ENCODE measurements at places on chromosomes 13 and 19.
A peak's percentile ranks its signal among the peaks of the same experiment; 100 is the strongest.

DNA sequence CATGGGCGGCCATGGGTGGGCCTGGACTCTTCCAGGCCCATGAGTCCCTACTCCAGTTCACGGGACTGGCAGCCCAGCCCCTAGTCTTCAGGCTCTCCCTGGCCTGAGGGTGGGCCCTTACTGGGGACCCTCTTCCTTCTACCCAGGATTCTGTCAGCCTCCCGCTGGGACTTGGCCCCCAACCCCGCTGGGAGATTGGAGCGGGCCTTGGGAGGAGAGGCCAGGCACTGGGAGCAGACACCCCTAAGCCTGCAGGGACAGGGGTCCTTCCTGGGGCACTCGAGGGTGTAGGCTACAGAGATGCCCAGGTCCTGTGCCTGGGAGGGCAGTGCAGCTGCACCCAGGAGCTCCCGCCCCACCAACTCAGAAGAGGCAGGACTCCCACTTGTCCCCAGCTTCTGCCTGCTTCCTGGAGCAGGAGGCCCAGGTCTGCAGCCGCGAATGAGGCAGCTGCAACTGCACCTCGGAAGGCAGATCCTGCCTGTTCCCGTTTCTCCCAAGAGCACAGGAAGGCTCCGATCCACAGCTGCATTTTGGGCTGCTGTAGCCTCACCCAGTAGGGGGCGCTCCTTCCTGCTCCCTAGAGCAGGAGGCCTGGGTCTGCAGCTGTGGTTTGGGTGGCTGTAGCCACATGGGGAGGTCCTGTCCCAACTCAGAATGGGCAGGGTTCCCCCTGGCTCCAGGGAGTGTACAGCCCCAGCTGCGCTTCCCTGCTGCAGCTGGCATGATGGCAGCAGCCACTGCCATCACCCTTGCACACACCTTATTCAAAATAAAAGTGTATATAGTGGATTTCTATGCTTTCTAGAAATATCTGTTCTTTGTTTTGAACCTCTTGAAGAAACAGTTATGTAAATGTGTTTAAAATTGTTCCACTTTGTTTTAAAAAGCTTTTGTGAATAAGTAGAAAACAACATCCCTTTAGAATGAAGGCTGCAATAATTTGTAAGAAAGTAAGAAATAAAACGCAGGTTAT lies 46.8 kb downstream of the TEX26 start:
- no peak for DNase-seq

GRCh38 chr19:43416951-43417623 lies 2.4 kb downstream of the TEX101 start:
- DNase-seq: no peak

- no peak for DNase-seq
Measured at GRCh38 chr13:59659981-59660380, 503.7 kb downstream of the DIAPH3 start.

DNA sequence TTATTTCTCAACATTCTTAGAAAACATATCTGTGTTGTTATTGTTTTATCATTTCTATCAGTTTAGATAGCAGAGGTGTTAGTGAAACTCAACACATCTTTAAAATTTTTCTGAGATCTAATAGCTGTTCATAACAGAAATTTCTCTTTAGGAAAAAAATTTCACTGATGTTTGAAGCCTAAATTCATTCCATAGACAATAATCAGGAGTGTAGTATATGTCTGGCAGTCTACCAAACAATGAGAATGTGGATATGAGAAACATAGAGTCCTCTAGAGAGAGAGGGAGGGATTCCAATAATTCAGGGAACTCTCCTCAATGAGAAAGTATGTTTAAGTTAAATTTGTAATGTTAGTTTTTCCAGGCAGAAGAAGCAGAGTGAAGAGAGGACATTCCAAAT lies 118.2 kb upstream of the EDNRB start:
- no peak for DNase-seq

DNA sequence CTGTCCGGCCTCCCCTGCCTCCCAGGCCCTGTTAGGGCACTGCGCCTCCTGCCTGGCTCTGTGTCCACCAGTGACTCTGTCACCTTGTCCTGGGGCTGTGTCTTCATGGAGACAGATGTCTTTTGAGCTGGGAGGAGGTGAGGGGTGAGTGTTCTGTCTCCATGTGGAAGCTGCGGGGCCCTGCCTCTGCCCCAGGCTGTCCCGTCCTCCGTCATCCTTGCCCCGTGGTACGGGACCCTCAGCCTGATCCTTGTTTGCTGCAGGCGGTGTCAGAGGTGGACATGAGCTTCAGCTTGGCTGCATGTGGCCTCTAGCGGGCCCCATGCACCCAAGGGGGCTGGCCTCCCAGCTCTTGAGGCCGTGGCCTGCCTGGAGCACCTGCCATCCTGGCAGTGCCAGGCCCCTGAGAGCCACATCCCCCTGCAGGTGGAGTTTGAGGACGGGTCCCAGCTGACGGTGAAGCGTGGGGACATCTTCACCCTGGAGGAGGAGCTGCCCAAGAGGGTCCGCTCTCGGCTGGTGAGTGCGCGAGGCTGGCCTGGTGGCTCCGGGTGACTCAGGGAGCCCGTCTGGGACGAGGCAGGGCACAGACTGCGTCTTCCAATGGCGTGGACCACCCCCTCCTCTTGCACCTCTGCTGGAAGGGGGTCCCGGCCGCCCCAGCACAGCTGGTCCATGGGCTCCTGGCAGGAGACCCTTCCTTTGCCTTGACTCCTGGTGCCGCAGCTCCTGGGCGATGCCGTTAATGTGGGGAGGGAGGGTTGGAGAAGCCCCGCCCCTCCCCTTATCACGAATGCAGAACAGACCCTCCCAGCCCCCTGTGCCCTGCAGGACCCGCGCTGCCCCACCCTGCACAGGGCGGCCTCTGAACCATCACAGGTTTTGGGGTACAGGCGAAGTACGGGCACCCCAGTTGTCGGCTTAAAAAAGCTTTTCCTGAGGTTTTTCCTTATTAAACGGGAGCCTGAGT lies 181.3 kb downstream of the KDM4B start:
- no peak for DNase-seq

DNA sequence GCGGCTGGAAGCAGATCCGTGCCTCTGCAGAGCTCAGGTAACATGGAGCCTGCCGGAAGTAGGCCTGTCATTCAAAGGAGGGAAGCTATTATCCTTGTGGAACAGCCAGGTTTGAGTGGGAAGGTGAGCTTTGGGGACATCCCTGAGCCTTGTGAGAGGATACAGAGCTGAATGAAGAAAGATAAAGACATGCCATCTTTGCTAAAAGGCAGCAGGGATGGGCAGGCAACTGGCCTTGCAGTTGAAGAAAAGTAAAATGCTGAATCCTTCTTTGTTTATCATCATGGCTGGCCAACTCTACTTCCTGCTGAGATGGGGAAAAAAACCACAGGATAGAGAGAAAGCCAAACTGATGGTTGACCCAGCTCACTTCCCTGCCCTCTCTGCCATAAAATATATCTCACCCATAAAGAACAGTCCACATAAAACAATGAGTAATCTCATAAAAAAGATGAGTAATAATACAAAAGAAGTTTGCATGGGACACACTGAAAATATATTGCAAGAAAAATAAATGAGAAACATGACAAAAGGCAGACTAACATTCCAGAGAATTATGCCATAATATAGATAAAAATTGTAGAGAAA lies 226.3 kb downstream of the DLEU7 start:
- DNase-seq: no peak

- no peak for DNase-seq
Measured at GRCh38 chr19:12794971-12795381, 3.7 kb downstream of the JUNB start.

DNA sequence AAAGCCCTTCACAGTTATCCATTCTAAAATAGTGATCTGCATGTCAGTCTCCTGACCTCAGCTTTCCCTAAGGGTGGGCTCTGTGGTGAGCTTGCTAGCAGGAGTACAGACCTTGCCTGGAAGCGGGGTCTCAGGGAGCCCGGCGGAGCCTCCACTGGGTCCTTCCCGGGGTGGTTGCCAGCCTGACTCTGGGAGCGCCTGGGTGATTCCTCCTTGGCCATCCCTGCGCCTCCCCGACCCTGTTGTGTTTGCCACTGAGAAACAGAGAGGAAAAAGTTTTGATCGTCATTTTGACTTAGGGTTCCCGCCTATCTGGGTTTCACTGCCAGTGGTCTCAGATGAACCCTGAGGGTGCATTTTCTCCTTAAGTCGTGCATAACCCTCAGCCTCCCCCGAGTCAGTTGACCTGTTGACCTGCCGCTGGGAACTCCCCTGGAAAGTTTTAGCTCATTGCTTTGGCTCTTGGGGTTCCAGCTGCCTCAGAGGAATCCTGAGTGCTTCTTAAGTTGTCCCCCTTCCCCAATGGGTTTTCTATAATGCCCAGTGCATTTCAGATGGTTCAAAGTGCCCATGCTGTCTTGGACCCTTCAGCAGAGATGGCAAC lies 117.8 kb downstream of the RAB20 start:
- no peak for DNase-seq

DNA sequence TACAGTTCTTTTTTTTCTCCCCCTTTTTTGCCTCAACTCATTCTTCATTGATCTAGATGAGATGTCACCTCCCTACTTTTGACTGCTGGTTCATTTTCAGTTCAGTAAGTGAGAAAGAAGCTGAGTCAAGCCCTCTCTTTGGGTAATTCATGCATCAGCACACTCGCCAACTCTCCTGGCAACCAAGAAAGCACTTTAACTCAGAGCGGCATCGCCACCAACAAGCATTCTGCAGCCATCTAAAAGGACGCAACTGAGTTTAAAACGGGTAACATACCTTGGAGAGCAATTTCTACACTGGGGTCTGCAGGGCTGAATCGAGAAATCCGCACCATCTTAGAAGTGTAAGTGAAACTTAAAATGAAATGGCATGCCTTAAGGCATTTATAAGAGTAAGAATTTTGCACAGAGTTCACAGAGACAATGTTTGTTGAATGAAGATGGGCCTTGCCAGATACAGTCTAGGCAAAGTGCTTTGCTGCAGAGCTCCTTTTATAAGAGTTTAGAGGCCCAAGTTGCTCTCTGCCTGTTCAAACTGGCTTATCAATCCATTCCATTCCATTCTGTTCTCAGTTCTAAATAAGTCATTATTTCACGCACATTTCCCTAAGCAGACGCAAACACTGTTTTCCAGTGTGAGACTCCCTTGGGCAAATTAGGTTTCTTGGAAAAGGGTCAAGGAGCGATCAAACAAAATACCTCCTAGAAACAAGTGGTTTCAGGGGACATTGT lies 338.0 kb downstream of the ENOX1 start:
- DNase-seq: no peak

GRCh38 chr13:39025433-39025839 lies 12.5 kb downstream of the PROSER1 start:
- DNase-seq: no peak

DNA sequence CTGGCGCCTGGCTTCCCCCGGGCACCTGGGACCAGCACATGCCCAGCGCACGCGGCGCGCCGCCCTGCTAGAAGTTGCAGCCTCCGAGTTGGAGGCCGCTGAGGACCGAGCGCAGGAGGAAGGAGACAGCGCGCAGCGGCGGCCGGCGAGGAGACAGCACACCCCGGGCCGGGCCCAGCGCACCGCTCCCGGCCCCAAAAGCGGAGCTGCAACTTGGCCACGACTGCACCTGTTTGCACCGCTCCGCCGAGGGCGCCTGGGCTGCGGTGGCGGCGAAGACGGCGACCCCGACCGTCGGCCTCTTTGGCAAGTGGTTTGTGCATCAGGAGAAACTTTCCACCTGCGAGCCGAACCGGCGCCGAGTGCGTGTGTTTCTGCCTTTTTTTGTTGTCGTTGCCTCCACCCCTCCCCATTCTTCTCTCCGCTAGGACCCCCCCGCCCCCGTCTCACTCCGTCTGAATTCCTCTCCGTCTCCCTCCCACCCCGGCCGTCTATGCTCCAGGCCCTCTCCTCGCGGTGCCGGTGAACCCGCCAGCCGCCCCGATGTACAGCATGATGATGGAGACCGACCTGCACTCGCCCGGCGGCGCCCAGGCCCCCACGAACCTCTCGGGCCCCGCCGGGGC lies at the start of gene SOX1:
Gene SOX1, plus strand, starts transcription at position 34 of the 626 bp plus-strand sequence. Its CDS starts 510 bp downstream, at position 544.
- no peak for DNase-seq

DNA sequence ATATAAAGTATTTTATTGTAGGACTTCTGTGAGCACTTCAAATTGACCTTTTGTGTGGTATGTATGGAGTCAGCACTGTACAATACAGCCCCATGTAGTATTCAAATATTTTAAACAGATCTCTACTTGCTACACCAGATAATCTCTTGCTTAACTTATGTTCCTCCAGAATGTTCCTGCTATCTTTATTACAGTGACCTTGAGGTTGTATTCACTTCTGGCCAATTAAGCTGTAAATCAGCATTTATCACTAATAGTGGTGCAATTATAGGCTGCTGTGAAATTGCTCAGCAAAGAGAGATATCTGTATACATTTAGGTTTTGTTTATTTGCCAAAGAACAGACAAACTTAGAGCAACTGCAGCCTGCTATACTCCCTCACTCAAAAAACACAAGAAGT lies 1218.6 kb downstream of the PCDH17 start:
- DNase-seq: no peak

DNA sequence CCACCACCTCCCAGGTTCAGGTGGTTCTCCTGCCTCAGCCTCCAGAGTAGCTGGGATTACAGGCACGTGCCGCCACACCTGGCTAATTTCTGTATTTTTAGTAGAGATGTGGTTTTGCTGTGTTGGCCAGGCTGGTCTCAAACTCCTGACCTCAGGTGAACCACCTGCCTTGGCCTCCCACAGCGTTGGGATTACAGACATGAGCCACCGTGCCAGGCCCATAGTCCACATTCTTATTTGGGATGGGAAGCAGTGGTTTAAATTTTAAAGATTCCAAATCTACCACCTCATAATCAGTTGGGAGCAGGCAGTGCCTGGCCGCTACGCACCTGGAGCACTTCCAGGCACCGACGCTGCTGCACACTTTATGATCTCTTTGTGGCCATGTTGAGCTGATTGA lies 160.6 kb upstream of the SOX1 start:
- no peak for DNase-seq

GRCh38 chr19:12667731-12668302 lies 1.2 kb downstream of the WDR83 start:
- DNase-seq: no peak

DNA sequence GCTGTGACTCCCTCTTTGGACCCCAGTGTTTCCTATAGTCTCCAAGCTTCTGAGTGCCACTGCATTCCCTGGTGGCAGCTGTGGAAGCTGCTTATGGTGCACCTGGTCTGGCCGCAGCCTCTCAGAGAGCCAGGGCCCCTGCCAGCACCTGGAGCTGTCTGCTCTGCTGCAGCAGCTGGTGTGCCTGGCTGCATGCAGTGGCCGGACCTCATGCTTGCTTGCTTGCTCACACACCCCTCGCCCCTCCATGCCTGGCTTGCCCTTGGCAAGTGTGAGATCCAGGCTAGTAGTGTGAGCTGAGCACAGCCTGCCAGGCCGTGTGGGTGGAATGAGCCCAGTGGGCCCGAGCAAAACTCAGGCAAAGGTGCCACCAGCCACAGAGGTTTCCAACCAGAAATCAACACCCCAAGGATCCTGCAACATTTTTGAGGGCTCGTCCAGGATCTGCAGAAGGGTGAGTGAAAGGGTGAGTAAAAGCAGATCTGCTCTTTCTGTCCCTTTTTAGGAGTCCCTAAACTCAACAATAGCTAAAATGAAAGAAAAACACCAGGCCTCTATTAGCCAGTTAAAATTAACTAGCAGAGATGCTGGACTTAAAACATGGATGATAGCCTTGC lies 7.6 kb upstream of the MLLT1 start:
- no peak for DNase-seq

GRCh38 chr19:57248646-57249045 lies 8.2 kb downstream of the ZNF805 start:
- no peak for DNase-seq

GRCh38 chr13:31046711-31047279 lies 114.3 kb downstream of the TEX26 start:
- peak; percentile 14 for DNase-seq
